ENCODE measurements at places on chromosomes 4 and X.

- DNase-seq, result no peak
Measured at GRCh38 chrX:129744861-129745321, 6.1 kb downstream of the XPNPEP2 start.

DNA sequence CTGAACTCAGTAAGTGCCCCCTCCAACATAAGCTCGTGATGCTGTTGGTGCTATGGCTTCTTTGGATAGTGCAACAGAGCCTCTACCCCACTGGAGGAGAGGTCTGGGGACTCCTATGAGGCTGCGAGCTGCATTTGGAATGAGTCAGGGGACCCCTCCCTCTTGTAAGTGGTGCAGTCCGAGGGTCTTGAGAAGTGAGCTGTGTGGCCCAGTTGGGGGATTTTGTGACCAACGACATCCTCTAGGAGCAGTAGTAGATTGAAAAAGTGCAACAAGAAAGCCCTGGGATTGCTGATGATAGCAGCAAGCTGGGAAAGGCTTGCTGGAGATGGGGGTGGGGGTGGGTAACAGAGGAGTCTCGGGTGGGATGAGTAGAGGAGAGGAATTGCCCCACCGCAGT is 3.1 kb downstream of the FRMPD3 start:
- no peak for DNase-seq

- DNase-seq, result no peak
Measured at GRCh38 chr4:150402871-150403272, 179.1 kb upstream of the MAB21L2 start.

DNA sequence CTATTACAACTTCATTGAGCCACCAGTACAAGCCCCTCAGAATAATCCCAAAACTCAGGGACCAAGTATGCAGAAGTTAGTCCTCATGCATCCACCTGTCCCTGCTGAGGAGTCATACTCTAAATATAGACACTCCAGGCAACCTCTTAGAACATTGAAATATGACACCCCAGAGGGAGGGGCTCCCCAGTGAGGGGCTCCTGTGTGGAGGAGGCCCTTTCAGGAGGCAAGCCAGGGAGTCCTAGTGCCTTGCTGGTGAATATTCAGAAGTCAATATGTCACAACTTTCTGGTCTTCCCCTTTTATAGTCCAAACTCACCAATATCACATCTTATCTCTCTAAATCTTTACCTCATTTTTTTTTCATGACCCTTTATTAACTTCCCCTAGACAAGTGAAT is 1.6 kb upstream of the ARMCX6 start:
- DNase-seq, result no peak

DNA sequence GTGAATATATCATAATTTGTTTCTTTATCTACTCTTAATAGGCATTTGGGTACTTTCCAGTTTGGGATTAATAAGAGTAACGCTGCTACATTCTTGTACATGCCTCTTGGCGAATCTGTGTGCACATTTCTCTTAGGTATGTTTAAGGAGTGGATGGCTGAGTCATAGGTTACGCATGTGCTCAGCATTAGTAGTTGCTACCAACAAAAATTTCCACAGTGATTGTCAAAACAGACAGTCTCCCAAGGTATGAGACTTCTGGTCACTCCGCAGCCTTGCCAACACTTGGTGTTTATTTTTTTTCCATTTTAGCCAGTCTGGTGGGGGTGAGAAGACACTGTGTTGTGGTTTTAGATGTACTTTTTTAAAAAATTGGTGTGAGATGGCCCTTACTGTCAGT is 44.6 kb downstream of the FGFBP1 start:
- no peak for DNase-seq

DNA sequence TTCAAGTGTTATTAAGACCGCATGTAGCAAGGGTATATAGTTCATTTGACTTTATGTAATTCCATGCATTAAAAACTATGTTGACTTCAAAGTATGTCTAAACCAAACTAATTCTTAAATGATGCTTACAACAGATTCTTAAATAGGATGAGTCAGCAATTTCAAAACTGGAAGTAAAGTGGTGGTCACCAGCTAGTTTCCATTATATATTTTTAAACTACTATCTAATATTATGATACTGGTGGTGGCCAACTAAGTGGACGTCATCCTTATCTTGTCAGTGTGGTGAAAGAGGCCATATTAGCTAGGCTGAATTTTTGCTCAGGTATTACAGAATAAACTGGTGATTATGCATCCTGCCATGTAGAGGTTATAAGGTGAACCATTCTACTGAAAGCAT is 1.2 kb downstream of the IL15 start:
- no peak for DNase-seq

GRCh38 chr4:660401-660800 is 13.7 kb downstream of the ATP5ME start:
- no peak for DNase-seq

DNA sequence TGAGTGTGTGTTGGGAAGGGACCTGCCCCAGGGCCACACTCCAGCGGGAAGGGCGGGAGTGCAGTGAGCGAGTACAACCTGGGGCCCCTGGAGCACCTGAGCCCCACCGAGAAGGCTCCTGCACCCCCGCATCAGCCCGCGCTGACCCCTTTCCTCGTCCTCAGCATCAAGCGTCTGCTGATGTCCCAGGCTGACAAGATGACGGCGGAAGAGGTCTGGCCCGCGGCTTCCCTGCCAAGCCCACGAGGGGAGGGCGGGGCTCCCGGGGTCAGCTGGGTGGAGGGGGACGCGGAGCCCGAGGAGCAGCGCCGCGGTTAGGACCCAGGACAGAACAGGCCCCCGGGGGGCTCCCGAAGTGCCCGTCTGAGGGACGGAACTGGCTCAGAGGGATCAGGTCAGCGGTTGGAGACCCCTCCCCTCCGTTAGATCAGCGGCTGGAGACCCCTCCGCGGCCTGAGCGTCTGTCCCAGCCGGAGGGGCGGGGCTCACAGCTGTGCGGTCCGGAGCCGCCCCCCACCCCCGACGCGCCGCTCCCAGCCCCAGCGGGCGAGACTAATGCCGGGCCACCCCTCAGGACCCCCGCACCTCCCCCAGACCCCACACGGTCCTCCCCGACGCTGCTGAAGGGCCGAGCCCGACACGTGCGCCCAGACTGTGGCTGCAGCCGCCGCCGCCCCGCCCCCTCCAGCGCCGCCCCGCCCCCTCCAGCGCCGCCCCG is 6.7 kb downstream of the MYL5 start:
- no peak for DNase-seq

DNA sequence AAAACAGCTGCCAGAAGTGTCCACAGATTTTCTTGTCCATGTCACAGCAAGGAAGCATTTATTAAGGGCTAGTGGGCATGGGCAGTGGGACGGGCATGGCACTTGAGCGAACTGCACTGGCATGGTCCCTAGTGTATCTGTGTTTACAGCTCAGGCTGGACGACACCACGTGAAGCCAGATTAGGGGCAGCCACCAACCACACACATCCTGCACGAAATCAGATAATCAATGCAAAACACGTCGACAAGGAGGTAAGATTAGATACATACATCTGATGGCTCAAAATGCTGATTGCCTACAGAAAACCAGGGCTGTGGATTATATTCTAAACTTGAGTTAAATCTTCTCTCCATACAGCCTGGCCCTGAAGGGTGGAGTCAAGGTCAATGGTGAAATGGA is 103.8 kb upstream of the ATP6AP2 start:
- DNase-seq, result no peak

DNA sequence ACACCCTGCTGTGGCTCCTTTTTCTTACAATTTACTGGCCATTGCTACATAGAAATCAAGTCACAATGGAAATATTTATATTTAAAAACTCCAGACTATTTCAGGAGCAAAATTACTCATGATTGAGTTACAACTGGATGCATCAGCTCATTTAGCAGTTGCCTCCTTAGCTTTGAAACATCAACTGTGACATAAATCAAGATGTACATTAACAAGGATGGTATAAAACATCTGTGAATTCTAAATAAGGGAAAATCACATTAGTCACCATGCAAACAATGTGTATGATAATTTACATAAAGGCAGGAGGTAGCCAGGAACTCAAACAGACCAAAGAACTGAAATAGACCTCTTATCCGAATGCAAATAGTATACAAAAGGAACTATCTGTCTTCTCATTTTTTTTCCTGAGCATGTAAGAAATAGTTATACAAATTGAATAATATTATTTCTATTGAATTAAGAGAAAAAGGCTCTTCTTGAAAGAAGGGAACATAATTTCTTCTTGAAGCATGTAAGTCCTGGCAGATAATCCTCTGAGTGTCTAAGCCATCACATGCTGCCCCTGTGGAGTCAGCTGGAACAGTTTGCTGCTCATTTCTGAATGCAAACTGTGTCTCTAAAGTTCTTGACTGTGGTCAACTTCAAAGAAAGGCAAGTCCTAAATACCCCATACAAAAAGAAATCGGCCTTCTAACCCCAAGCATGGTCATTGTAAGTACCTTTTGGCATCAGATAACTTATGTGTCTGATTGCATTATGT is 151.2 kb downstream of the NAA11 start:
- DNase-seq, result no peak
